ENCODE measurements at places on chromosomes 5 and 9.
A peak's percentile ranks its signal among the peaks of the same experiment; 100 is the strongest.

DNA sequence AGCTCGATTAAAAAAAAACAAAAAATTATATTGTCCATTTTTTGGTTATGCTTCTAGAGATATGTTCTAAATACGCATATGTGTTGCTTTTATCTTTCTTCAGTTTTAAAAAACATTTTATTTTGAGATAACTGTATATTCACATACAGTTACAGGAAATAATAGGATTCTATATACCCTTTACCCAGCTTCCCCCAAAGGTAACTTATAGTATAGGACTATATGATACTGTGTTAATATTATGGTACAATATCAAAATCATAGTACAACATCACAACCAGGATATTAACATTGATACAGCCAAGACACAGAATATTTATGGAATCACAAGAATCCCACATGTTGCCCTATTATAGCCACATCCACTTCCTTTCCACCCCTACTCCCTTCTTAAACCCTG lies 9.5 kb upstream of the MACIR start:
- no peak for DNase-seq

GRCh38 chr5:35129921-35130485 lies 82.3 kb upstream of the AGXT2 start:
- peak; percentile 65 for DNase-seq

DNA sequence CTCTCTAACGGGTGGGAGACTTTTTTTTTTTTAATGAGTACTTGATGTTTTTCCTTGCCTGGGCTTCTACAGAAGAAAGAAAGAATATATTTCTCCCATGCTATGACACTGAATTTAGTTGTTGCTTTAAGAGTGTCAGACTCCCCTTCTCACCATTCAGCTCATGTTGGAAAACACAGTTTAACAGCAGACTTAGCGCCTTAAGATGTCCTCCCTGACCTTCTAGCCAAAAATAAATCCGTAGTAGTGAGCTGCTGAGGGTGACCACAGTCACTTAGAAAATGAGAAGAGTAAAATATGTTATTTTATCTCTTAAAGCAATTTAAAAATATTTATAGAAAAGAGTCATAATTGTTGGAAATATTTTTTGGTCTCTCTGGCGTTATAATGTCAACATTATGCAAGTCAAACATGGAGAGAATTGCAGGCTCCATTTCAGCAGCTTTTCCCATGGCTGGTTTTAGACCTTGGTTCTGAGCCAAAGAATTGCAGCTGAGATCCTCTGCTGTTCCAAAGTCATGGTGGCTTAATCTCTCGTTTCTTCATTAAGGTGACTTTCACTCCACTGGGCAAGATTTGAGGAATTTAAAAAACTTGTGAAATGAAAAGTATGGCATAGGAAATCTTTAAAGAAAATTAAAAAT lies 143.5 kb downstream of the GHR start:
- no peak for DNase-seq

DNA sequence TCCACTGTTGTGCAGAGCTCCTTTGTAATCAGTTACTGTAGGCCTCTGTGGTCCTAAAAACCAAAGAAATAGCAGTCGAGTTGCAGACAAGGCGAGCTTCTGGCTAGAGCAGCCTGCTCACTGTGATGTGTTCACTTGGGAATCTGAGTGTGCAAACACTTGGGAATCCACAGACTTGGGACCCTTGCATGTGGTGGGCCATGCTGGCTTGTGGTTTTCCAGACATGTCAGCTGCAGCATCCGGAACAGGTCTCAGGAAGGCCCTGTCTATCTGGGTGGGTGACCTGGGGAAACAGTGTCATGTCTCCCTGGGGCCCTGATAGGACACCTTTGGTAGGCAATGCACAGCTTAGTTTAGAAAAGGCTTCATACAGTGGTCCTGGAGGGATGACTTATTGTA lies 66.4 kb downstream of the WWC1 start:
- no peak for DNase-seq

DNA sequence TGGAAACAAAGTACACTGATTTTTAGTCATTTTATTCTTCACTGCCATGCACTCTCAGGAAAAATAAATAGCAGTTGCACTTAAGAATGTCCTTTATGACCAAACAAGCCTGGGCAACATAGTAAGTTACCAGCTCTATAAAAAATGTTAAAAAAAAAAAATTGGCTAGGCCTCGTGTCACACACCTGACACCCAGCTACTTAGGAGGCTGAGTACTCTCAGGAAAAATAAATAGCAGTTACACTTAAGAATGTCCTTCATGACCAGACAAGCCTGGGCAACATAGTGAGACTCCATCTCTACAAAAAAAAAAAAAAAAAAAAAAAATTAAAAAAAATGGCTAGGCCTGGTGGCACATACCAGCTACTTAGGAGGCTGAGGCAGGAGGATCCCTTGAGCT lies 304.6 kb downstream of the SLCO4C1 start:
- DNase-seq: no peak

GRCh38 chr5:98320343-98320742 lies 453.1 kb upstream of the RGMB start:
- peak; percentile 13 for DNase-seq

DNA sequence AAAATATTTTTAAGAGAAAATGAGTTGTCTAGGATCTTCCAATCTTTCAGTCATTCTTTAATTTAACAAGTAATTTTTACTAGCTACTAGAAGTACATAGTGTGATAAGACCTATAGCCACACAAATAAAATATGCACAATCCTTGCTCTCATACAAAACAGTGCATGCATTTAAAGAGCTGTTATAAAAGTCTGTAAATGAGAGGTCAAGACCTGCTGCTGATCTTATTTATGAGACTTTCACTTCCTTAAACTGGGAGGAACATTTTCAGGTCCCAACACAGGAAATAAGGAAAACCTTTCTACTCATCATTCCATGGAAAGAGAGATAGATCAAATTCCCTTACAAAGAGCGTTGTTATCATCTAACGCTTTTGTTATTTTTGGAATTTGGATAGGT lies 54.2 kb upstream of the PAM start:
- DNase-seq: no peak

GRCh38 chr9:6842584-6842947 lies 84.8 kb downstream of the KDM4C start:
- DNase-seq: peak; percentile 36

DNA sequence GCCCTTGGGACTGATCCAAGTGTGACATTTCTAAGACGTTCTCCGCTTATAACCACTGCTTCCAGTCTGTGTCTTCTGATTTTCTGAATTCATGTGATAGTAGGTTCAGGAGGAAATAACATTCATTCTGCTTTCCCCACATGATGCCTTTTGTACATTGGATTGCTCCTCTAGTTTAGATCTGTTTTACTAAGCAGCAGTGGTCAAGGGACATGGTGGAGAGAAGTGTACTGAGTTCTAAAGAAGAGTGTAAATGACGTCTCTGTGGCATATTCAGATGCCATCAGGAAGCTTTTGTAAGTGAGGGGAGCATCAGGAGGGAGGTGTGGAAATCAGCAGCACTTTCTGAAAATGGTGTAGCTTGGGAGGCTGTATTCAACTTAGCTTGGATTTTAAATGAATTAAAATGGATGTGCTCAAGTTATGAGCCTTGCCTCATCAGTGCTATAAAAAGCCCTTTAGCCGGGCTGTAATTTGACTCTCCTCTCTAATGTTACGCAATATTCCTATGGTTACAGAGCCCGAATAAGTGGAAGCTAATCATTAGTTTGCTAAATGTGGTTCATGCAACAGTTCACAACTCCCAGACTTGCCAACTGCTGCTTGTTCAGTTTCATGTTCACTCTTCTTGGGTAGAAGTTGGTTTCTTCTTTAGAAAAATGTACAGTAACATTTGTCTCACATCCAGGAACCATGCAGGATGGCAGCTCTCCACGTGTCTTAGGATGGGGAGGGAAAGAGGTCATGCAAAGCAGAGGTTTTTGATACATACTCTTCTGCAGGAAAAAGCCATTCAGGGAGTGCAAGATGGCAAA lies 281.3 kb downstream of the ARHGAP26 start:
- DNase-seq: peak; percentile 90

GRCh38 chr9:104494808-104495207 lies 9.3 kb upstream of the OR13F1 start:
- no peak for DNase-seq

- peak; percentile 35 for DNase-seq
Observed at GRCh38 chr9:131951905-131952304, 127.8 kb downstream of the MED27 start.

GRCh38 chr9:4980086-4980727 lies 4.9 kb upstream of the JAK2 start:
- peak; percentile 34 for DNase-seq

GRCh38 chr5:147918101-147918685 lies 11.9 kb upstream of the C5orf46 start:
- DNase-seq: peak; percentile 65

DNA sequence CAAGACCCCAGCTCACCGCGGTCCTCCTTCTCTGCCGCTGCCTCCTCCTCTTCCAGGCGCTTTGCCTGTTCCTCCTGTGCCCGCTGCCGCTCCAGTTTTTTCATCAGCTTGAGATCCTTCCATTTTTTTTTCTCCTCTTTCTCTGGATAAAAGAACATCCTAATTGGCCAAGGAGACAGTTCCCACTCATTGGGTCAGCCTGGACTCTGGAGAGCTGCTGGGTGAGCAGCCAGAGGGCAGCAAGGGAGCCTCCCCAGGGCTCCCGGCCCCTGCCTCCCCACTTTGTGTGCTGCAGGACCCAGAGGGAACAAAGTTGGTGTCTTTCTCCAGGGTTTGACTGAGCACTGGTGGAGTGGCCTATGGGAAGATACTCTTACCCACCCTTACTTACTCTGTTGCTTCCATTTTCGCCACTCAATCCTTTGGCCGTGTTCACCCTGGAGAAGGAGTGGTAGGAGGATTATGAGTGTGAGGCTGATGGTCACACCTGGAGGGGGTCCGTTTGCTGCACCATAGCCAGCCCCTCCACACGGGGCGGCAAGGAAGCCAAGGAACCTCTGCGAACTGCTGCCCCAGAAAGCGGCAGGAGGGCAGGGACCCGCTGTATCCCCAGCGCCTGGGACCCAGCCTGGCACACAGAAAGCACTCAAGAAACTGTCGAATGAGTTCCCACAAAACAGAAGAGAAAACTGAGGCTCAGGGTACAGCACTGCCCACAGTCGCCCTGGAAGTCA lies 708 bp downstream of the SPOUT1 start:
- DNase-seq: no peak

DNA sequence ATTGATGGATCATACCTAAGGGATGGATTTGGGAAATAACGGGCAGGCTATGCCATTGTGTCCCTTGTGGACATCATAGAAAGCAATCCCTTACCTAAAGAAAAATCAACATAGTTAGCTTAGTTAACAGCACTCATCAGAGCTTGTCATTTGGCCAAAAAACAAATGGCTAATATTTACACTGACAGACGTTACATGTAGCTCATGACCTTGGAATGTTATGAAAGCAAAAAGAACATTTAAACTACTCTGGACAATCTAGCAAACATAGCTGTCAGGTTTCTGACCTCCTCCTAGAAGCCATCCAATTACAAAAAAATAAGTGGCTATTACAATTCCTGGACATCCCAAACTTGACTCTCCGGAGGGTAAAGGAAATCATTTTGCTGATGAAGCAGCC lies 23.8 kb downstream of the TMEM232 start:
- no peak for DNase-seq

DNA sequence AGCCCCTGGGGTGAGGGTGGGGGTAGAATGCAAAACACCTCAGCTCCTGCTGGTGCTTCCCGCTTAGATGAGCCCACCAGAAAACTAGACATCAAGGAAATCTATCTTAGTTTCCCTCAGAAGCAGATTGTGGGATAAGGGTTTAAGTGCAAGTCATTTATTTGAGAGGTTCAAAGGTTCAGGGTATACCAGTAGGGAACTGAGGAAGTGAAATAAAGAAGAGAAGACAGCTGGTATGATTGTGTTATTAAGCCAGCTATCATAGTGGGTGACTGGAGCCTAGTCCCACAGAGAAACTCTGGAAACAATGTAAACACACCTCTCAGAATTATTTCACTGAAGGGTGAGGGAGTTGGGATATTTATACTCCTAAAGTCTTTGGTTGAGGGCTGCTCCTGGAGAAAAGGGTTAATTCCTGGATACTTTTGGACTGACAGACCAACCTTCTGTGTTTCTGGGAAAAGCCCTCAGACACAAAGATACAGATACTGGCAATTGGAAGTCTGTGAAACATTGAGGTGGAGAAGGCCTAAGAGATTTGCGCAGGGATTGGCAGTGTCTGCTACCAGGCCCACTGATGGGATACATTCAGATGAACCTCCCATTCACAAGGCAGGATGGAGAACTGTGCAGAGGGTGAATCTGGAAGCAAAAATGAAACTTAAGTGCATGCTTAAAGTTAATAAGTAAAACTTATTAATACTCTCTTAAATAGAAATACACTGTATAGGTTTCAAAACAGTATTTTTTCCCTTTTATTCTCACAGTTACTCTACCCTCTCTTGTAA lies 6.4 kb upstream of the DCTN4 start:
- DNase-seq: no peak

DNA sequence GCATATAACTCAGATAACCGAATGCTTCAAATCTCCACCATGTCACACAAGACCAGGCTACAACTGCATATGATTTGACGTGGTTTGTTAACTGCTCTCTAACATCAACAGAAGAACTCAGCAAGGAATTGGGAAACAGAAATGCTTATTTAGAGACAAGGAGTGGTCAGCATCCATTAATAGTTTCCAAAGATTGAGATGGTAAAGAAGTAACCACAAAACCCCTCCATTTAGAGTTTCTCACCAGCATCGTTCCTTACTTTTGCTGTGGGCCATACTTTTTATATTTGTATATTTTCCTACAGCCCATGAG lies 25.2 kb downstream of the DPYSL3 start:
- peak; percentile 41 for DNase-seq

- no peak for DNase-seq
Observed at GRCh38 chr5:95919658-95920057, 42.0 kb downstream of the ELL2 start.

DNA sequence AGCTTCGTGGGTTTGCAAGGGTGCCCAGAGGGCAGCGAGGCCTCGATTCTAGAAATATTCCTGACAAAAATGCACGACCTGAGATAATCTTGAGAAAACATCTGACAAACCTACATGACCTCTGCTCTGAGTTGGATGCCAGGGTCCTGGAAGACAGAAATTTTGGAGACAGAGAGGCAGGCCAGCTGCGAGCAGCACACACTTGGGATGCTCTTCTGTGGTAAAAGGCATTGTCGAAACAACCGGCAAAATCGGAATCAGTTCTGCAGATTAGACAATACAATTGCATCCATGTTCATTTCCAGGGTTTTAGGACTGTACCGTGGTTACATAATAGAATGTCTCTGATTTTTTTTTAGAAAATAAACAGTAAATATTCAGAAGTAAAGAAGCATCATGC lies 74.2 kb downstream of the GADD45G start:
- no peak for DNase-seq

DNA sequence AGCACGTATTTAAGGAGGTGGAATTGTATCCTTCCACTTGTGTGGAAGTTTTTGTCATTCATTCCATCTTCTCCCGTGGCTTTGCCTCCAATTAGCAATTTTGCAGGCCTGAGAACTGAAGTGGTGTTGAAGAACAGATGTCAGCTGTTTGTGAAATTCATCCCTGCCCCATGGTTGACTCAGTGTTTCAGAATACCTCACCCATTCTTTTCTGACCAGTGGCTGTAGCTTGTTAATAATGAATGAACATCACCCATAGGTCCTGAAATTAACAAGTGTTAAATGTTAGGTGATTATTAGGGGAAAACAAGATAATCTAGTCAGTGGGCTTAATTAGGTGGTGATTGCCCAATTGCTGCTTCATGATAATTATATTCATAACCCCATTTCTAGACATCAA lies 11.7 kb downstream of the ZNF462 start:
- DNase-seq: peak; percentile 50
